Activated T-cell treated with anti-CD3 and anti-CD28 coated beads, Interleukin-2, amount 50 U/mL, for 4 hours (primary cell): ENCODE measurements at places on chromosomes 16 and 17. TPM values are rescaled to one million over a fixed set of nuclear protein-coding genes. Genes with fewer than 3 reads are reported as not detected.

DNA sequence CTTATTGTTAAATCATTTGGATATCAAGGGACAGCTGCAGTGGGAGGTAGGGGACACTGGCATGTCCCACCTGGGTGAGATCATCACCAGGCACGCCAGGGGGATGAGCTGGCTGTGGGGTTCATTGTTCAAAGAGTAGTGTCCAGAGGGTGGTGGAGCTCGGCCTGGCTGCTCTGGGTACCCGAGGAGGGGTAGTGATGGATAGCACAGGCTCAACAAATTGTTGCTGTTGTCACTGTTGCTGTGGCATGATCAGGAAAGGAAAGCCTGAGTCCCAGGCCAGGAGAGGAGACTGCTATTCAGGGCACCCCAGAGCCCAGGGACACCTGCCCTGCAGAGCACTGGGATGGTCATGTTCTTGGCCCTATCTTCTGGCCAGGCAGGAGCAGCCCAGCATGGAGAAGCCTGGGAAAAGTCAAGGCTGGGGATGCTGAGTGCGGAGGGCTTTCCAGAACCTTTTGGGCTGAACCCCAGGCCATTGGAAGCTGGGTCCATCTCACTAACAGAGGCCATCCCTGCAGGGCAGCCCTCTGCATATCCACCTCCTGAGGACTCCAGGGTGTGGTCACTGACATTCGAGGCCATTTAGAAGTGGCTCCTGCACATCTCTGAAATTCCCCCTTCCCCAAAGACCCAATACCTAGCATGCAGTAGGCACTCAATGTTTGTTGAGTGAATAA lies 12.1 kb downstream of the BEAN1 start:
- DNase-seq: no peak

DNA sequence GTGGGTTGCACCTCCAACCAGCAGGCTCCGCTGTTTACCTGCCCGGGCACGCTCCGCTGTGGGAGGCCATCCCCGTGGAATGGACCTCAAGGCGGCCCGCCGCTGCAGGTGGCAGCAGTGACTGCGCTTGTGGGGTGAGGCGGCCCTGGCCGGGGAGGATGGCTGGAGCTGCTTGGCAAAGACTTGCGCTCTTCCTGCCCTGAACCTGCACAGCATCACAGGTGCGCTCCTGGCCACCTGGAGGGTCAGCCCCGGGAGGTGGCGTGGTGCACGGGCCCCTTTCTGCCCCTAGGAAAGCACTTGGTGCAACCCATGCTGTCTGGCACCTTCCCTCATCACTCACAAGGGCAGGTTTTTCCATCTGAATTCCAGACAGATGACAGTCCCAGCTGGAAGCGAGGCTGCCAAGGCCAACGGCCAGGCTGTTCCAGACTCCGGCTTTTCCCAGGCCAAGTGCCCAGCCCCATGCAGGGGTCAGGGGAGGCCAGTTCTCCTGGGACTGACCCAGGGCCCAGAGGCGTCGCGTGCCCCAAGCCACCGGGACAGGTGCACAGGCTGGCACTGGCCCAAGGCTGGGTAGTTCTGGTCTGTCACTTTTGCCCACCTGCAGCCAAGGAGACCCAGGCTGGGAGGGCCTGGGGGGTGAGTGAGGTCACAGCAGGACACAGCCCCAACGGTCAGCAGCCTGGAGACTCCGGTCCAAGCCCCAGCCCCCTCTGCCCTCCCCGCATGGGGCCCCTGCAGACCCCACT lies 13.3 kb downstream of the UTS2R start:
- no peak for DNase-seq

GRCh38 chr17:28151001-28151400 lies 108.5 kb downstream of the NLK start:
- DNase-seq: no peak

Gene USP6
- 0.08 TPM for total RNA-seq

DNA sequence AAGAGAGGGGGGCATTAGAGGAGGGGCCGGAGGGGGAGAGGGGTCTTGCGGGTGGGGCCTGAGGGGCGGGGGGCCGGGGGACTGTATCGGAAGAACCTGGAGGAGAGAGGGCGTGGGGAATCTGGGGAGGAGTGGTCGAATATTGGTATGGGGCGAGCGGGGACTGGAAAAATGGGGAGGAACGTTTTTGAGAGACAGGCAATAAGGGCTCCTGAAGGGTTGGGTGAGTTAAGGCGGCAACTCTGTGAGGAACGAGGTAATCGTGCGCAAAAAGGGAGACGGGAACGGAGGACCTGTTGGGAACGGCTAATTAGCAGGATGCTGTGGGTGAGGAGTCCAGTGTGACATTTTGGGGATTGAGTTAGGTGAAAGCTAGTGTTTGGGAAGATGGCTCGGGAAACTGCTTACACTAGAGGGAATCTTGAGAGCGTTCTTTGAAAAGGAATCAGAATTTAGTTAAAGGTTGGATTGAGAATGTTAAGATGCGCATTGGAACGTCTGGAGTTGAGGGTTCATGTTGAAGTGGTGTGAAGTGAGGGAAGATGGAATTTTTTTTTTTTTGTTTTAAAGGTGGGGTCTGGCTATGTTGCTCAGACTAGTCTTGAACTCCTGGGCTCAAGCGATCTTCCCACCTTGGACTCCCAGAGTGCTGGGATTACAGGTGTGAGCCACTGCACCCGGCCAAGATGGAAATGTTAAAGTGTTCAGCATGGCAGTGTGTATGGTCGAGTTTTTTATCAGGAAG lies 662 bp downstream of the WIPF2 start:
- peak; percentile 6 for DNase-seq

- DNase-seq: no peak
Measured at GRCh38 chr17:78173097-78173715, 4.8 kb downstream of the SYNGR2 start.

Gene TNFSF13
- 0.98 TPM for total RNA-seq

DNA sequence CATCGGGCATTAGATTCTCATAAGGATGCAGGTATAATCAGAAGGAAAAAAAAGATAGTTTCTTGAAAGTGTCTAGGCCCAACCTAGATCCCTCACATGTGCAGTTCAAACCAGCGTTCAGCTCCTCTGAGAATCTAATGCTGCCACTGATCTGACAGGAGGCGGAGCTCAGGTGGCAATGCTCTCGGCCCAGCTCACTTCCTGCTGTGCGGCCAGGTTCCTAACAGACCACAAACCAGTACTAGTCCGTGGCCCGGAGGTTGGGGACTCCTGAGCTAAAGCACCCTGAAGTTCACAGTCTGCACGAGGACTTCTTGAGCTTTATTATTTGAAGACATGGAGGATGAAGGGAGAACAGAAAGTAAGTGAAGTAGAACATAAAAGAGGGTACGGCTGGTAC lies 16.8 kb downstream of the SMCR8 start:
- no peak for DNase-seq

Gene CSH1
- total RNA-seq: not detected

DNA sequence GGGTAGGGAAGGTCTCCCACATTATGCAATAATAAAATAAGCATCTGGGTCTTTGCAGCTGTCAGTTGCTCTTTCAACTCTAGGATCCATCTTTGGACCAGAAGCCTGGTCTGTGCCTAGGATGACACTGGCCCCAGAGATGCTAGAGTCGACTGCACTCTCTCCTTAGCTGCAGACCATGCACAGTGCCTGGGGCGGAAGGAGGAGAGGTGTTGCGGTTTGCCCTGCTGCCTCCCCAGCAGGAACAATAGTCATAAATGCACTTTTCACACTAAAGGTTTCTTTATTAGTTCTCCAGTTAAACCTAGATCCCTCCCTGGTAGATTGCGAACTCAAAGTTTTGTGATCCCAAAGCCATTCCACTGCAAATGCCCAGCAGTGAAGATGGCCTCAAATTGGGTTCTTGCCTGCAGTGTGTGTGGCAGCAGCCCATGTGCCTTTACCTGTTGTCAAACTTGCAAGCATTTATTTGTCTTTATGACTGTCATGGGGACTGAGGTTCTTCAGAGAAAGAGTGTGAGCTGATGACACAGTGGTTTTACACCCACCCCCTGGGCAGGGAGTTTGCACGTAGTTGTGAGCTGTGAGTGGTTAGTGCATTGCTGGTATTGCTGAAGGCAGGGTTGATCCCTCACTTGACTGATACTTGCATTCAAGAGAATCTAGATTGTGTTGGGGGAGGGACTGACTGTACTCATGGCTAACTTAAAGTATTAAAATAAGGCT lies 10.3 kb downstream of the ATXN1L start:
- no peak for DNase-seq

- no peak for DNase-seq
Measured at GRCh38 chr16:2782583-2783351, 4.6 kb downstream of the PRSS33 start.

- no peak for DNase-seq
Measured at GRCh38 chr16:55021595-55022475, 91.2 kb downstream of the IRX5 start.

DNA sequence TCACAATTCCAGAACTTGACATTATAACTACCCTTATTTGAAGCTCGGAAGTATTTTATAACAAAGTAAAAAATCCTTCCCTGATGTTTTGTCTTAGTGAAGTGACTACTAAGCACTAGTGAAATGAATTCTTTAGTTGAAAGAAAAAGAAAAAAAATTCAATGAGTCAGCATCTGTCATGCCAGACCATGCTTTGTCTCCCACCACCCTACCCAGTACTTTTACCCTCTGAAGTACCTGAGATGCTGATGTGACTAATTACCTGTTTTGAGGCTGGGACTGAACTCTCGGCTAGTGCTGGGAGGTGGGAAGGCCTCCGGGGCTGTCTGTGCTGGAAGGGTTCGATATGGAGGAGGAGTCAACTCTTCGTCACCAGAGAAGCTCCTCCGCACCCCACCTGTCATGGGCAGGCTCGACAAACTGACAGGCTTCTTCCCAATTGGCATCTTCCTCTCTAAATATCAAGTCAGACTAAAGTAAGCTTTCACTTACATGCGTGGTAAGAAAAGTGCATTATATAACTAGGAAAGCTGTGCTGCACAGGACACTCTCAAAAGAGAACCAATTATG lies 19.6 kb downstream of the NME2 start:
- no peak for DNase-seq

- DNase-seq: no peak
Measured at GRCh38 chr17:78329263-78330059, 30.4 kb downstream of the SOCS3 start.

DNA sequence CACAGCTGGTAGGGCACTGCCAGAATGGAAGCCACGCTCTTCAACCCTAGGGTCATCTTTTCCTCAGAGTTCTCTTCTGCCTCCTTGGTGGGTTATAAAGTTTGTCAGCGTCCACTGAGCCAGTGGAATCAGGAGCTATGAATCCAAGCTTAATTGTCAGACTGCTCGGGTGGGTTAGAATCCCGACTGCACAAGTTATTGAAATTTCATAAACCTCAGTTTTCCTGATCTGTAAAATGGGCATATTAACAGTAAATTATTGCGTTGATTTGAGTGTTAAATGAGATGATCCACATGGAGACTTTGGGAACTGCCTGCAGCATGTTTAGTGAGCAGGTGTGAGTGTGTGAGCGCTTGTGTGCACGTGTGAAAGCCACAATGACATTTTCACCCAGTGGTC lies 400.5 kb upstream of the CDH11 start:
- no peak for DNase-seq

Gene TK1
- total RNA-seq: 26.8 TPM

Gene NGFR
- 0.49 TPM for total RNA-seq

Gene CD7
- total RNA-seq: 256 TPM

DNA sequence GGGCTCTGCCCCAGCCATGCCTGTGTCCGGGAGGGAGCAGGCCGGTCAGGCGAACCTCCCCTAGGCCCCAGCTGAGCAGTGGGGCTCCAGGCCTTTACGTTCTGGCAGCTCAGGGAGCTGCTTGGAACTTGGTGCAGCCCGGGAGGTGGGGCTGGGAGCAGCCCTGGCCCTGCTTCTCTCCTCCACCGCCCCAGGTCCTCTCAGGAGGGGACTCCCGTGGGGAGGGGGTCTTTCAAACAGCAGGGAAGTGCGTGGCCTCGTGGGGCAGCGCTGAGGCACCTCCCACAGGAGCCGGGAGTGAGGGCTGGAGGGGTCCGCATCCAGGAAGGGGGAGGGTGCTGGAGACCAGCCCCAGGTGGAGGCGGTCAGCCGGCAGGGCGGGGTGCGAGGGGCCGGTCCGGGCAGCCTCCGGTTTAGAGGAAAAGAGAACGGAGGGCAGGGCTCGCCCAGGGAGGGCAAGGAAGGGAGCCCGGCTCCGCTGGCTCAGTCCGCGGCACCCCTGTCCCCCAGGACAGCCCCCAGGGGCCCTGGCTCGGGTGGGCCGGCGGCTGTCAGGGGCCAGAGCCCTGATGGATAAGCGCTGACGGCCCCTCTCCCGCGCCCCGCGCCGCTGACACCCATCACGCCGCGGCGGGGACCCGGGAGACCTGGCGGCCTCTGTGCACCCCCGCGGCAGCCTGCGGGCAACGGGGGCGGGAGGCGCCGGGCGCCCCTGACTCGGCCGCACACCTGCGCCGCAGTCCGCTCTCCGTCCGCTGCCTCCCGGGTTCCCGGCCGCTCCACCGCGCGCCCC lies 587 bp upstream of the PRR35 start:
- DNase-seq: no peak

GRCh38 chr17:58802188-58802587 lies 46.5 kb downstream of the PPM1E start:
- no peak for DNase-seq

- peak; percentile 17 for DNase-seq
Measured at GRCh38 chr17:36674278-36674650, 72.9 kb downstream of the MRM1 start.

Gene KRTAP4-6
- not detected for total RNA-seq

DNA sequence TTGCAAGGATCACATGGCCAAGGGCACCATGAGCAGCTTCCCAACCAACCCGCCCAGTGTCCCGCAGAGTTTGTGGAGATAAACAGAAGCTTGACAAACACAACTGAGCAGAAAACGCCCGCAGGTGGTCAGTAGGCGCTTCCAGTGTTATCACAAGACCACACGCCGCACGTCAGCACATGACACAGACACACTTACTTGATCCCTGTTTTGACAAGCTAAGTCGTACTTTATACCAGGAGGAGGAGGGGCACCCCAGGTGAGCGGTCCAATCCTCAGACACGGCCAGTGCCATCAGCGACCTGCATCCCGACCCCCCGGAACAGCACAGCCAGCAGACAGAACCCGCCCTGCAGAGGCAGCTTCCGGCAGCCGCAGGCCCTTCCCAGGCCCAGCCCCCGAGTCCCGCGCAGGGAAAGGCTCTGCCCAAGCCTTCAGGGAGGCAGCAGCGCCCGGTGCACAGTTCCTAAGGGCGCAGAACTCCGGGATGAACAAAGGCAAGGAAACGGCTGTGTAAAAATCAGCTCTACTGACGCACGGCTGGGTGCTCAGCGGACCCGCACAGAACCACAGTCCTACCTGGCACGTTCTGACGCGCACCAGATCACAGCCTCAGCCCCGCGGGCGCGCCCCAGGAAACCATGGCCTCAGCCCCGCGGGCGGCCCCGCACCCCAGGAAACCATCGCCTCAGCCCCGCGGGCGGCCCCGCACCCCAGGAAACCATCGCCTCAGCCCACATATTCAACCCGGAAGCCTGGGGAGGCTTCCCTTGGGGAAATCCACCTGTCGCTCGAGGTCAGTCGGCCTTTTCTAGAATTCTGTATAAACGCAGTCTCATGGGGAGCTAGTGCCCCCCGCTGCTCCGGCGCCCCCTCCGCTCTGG lies 27.8 kb downstream of the AXIN1 start:
- peak; percentile 43 for DNase-seq

DNA sequence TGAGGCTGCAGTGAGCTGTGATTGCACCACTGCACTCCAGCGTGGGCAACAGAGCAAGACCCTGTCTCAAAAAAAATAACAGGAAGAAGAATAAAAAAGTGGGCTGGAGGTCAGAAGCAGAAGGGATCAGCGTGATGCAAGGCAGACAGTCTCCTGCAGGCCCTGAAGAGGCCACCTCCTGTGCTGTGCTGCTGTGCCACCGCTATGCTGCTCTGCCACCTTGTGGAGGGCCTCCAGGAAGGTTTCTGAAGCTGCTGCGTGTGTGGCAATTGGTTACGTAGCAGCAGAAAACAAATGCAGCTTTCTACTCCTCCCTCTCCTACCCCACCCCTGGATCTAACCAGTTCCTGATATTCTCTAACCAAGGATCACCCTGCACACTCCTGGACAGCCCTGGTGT lies 815.5 kb downstream of the KCNJ18 start:
- no peak for DNase-seq
